ENCODE measurements at places on chromosomes 4 and X.

DNA sequence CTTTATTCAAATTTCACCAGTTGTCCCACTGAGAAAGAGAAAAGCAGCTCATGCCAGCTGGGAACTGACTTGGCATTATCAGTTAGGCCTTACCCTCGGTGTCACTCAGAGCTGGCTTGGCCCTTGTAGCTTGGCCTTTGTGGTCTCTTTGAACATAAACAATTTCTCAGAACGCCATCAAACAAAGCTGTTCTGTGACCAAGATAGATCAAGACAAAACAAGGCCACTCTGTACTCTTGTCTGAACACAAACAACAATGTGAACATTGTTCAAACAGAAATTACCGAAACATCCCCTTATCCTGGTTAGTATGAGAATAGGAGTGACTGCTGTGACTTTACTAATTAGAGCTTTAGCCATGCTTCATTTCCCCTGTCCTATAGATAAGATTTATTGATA is 57.2 kb downstream of the DIPK2B start:
- DNase-seq = no peak
- no peak overlapping the region for H3K27ac ChIP-seq
- no peaks in the 10 kb centered on the region for H3K36me3 ChIP-seq

- no peaks in the 10 kb centered on the region for H3K36me3 ChIP-seq
- no peaks in the 10 kb centered on the region for H3K27me3 ChIP-seq
- no peak overlapping the region for H3K27ac ChIP-seq
- no peak for DNase-seq
- H3K4me1 ChIP-seq = peaks cover 11% of the 10 kb centered on the region
Measured at GRCh38 chr4:99965674-99966350, 15.7 kb upstream of the H2AZ1 start.

- H3K4me1 ChIP-seq = peaks cover 27% of the 10 kb centered on the region
- peak overlapping the region; percentile 99 for H3K27ac ChIP-seq
- peak overlapping the region; percentile 96 for H3K4me3 ChIP-seq
- no peaks in the 10 kb centered on the region for H3K27me3 ChIP-seq
- H3K36me3 ChIP-seq = peaks cover 9% of the 10 kb centered on the region
- no peak for DNase-seq
Measured at GRCh38 chr4:145619639-145619996, 433 bp downstream of the MMAA start.

DNA sequence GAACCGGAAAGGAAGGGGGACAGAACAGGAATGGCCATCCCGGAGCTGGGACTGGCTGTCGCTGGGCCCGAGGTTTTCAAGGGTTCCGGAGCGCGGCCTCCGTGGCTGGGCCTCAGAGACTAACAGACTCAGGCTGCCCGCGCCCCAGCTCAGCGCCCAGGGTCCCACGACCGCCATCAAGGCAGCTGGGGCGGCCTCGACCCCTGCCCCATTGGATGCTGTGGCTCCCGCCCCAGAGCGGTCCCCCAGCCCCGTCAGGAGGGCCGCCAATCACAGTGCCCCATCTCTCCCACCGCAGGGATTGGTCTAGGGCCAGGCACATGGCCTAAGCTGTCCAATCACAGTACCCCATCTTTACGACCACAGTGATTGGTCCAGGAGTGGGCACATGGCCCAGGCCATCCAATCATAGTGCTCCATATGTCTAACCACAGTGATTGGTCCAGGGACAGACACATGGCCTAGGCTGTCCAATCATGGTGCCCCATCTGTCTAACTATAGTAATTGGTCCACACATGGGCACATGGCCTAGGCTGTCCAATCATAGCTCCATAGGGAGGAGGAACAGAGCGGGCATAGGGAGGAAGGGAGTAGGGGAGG is 105.3 kb upstream of the NKX1-1 start:
- DNase-seq = no peak
- peaks cover 5% of the 10 kb centered on the region for H3K4me1 ChIP-seq
- H3K4me3 ChIP-seq = no peak overlapping the region
- H3K36me3 ChIP-seq = no peaks in the 10 kb centered on the region
- peaks cover 38% of the 10 kb centered on the region for H3K27me3 ChIP-seq

GRCh38 chr4:142330311-142330710 is 515.8 kb downstream of the INPP4B start:
- peaks cover 32% of the 10 kb centered on the region for H3K4me1 ChIP-seq
- DNase-seq = no peak
- peaks cover 3% of the 10 kb centered on the region for H3K36me3 ChIP-seq

GRCh38 chrX:153863251-153863991 is 22.6 kb downstream of the L1CAM start:
- no peak overlapping the region for H3K4me3 ChIP-seq
- no peaks in the 10 kb centered on the region for H3K36me3 ChIP-seq
- peaks cover 12% of the 10 kb centered on the region for H3K27me3 ChIP-seq
- DNase-seq = no peak
- peaks cover 6% of the 10 kb centered on the region for H3K4me1 ChIP-seq

GRCh38 chr4:145814246-145814645 is 124.4 kb downstream of the ZNF827 start:
- no peak overlapping the region for H3K27ac ChIP-seq
- no peak for DNase-seq
- H3K27me3 ChIP-seq = no peaks in the 10 kb centered on the region
- H3K4me1 ChIP-seq = no peaks in the 10 kb centered on the region

GRCh38 chr4:89308161-89308500 is 531 bp upstream of the GPRIN3 start:
- no peak for DNase-seq
- H3K27me3 ChIP-seq = peaks cover 16% of the 10 kb centered on the region
- no peaks in the 10 kb centered on the region for H3K36me3 ChIP-seq
- H3K27ac ChIP-seq = no peak overlapping the region
- peak overlapping the region; percentile 82 for H3K4me3 ChIP-seq

DNA sequence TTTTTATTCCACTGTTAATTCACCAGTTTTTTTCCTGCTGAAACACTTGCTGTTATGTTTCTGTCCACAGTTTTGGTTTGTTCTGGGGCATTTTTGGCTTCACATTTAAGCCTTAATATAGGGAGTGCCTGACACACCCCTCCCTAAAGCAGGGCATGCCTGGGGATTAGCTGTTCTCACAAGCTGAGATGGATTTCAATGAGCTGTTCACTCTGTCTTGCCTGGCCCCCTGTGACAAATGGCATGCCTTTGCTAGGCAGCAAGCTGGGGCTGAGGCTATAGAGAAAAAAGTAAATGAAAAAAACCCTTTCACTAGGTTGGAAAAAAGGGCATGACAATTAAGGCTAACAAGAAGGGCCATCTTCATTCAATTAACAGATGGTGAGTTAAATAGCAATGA is 22.4 kb downstream of the LPAR4 start:
- no peaks in the 10 kb centered on the region for H3K27me3 ChIP-seq
- H3K36me3 ChIP-seq = no peaks in the 10 kb centered on the region
- no peak for DNase-seq
- no peaks in the 10 kb centered on the region for H3K4me1 ChIP-seq

GRCh38 chr4:96315815-96316214 is 475.9 kb downstream of the PDHA2 start:
- no peak overlapping the region for H3K27ac ChIP-seq
- no peak for DNase-seq
- H3K4me1 ChIP-seq = no peaks in the 10 kb centered on the region

GRCh38 chrX:151151665-151152267 is 24.6 kb upstream of the GPR50 start:
- no peaks in the 10 kb centered on the region for H3K36me3 ChIP-seq
- H3K4me1 ChIP-seq = no peaks in the 10 kb centered on the region
- no peak overlapping the region for H3K27ac ChIP-seq
- H3K27me3 ChIP-seq = peaks cover 64% of the 10 kb centered on the region
- H3K4me3 ChIP-seq = no peak overlapping the region
- DNase-seq = no peak

- no peaks in the 10 kb centered on the region for H3K27me3 ChIP-seq
- H3K36me3 ChIP-seq = no peaks in the 10 kb centered on the region
- H3K4me3 ChIP-seq = no peak overlapping the region
- no peak for DNase-seq
Measured at GRCh38 chr4:166012129-166013030, 139.3 kb downstream of the TLL1 start.

DNA sequence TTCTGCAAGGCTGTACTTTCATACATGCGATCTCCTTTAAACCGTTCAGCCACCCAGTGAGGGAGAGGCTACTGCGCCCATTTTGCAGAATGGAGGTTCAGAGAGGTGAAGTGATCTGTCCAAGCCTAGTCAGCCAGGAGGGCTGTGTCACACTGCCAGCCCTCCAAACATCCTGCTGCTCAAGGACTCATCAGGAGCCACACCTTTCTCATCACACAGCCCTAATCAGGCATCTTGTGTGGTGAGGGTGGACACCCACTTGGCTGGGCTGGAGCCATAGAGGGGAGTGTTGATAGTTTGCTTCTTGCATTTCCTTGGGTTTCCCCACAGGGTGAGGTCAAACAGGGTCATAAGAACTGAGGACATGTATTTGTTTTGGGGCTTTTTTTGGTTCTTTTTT is 5.4 kb upstream of the CXCR3 start:
- DNase-seq = no peak
- no peak overlapping the region for H3K4me3 ChIP-seq
- H3K27me3 ChIP-seq = no peaks in the 10 kb centered on the region
- H3K27ac ChIP-seq = no peak overlapping the region

GRCh38 chr4:54499308-54500074 is 158.3 kb upstream of the KIT start:
- H3K4me3 ChIP-seq = no peak overlapping the region
- DNase-seq = no peak
- no peaks in the 10 kb centered on the region for H3K27me3 ChIP-seq

DNA sequence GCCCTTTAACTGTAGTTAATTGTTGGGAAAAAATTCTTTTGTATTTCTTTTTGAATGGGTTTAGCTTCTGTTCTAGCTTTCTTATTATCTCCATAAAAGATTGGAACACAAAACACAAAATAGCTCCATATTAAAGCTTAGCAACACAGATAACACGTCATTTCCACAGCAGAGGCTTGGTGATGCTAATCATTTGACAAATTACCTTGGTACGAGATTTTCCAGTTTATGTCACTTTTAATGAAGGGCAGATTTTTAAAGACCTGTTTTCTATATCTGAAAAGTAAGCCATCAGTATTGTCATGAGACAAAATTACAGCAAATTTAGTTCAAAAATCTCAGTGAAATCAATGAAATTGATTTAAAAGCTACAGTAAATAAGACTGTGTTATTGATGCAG is 27.4 kb downstream of the FAM149A start:
- DNase-seq = no peak
- H3K4me1 ChIP-seq = peaks cover 26% of the 10 kb centered on the region
- no peaks in the 10 kb centered on the region for H3K27me3 ChIP-seq
- no peaks in the 10 kb centered on the region for H3K36me3 ChIP-seq

DNA sequence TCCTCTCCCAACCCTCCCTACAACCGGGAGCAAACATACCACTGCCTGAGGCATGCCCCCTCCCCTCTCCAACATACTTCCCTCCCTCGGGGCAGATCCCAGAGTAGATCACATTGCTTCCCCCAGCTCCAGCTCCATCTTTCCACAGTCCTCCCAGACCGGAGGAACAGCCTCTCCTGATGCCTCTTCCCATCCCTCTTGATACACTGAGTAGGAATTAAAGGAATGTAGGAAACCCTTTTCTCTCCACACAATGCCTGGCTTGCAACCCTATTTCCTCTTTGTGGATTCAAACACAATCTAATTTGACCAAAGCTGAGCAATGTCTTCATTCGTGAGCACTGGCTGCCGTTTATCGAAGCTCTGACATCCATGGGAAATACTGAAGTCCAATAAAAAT is 339.8 kb downstream of the BCOR start:
- H3K27ac ChIP-seq = peak overlapping the region; percentile 22
- H3K27me3 ChIP-seq = no peaks in the 10 kb centered on the region
- H3K4me3 ChIP-seq = no peak overlapping the region
- H3K4me1 ChIP-seq = peaks cover 52% of the 10 kb centered on the region
- no peaks in the 10 kb centered on the region for H3K36me3 ChIP-seq

DNA sequence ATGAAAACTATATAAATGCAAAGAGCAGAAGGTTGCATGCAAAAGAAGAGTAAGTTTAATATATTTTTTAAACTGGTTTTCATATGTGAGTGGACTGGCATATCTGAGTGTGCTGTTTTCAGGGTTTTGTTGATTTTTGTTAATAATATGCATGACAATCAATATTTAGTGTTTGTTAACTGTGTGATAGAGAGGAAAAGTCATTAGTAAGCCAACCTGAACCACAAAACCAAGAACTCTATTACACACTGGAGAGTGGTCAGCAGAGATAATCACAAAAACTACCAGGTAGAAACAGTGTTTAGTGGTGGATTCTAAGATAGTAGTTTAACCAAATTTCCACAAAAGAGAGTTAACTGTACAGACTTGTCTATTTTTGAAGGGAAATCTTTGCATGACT is 396.9 kb downstream of the GASK1B start:
- H3K4me1 ChIP-seq = no peaks in the 10 kb centered on the region
- H3K27me3 ChIP-seq = no peaks in the 10 kb centered on the region

DNA sequence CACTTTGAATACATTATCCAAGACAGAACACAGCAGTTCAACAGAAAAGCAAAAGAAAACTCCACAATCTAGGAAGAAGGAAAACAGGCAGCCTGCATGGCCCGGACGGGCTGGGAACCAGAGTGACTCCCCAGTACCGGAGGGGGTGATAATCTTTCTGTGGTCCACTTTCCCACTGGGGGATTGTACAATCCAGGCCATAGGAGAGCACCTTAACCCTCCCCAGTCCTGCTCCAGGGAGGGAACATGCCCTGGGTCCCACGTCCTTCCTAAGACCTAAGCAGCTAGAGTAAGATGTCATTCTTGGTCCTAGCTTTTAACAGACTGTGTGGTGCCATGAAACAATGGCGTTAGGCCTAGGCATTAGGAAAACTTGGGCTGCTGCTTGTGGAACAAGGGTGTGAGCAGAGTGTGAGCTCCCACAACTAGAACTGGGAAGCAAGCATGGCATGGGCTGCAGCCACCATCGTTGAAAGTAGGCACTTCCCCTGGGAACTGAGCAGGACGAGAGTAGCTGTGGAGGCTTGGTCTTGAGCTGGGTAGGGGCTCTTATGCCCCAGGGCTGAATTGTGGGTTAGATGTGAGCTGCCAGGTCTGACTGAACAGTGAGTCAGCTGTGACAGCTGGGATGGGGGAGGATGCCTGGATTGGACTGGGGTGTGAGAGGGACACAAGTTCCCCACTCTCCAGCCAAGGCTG is 42.4 kb downstream of the NAT8L start:
- no peak for DNase-seq
- H3K27ac ChIP-seq = no peak overlapping the region

DNA sequence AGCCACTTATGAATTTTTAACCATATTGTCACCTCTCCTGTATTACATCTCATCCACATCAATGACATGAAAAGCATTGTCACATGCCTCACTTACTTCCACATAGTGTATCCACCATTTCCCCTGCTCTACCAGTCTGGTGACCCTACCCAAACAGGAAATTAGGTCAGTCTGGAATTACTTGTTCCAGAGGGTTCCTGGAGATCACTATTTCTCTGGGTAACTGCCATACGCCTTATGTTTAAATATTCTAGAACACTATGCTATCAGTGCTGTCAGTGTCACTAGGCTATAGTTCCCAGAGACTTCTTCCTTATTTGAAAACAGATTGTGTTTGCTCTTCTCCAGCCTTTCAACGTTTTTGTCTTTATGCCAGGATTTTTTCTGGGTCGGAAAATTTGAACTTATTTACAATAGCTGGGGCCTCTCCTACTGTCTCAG is 15.0 kb downstream of the SRPX2 start:
- H3K4me3 ChIP-seq = no peak overlapping the region
- H3K36me3 ChIP-seq = no peaks in the 10 kb centered on the region
- no peaks in the 10 kb centered on the region for H3K27me3 ChIP-seq
